ENCODE measurements at places on chromosomes 3 and 15. TPM values are rescaled to one million over a fixed set of nuclear protein-coding genes. Genes with fewer than 3 reads are reported as not detected.
A peak's percentile ranks its signal among the peaks of the same experiment; 100 is the strongest.

The CEP63 gene
- total RNA-seq, result 5.3 TPM

The GOLGA6A gene
- total RNA-seq, result not detected

- H3K4me1 ChIP-seq, result peaks cover 8% of the 10 kb centered on the region
- no peaks in the 10 kb centered on the region for H3K36me3 ChIP-seq
- H3K27me3 ChIP-seq, result no peaks in the 10 kb centered on the region
- peak overlapping the region; percentile 99 for H3K27ac ChIP-seq
- peak overlapping the region; percentile 99 for H3K4me3 ChIP-seq
- no peak for DNase-seq
Measured at GRCh38 chr15:40695469-40695890, 506 bp downstream of the RAD51 start.

The SLC2A2 gene
- not detected for total RNA-seq

The PODXL2 gene
- total RNA-seq, result 1.6 TPM

The VIPR1 gene
- 3.5 TPM for total RNA-seq

DNA sequence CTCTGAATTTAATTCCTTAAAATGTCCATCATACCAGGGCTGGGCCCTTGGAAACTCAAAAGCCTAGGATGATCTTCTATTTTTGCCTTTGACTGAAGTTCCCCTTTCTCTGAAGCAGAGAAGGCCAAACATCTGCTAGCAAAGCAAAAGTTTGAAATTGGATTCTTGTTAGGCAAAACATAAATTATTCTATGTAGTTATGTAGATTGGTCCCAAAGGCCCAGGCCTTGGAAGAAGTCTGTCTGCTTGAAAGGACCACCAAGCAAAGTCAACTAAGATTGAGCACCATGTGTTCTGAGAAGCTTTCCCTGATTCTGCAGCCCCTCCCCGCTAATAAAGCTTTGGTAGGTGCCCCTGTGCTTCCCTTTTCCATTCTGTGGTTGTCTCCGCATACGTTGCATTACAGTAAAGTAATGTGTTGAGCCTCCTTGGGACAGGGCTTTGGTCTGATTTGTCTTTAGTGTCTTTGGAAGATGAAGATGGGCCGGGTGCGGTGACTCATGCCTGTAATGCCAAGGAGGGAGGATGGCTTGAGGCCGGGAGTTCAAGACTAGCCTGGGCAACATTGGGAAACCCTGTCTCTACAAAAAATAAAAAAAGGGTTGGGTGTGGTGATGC lies 56.4 kb downstream of the RPL39L start:
- H3K27ac ChIP-seq, result no peak overlapping the region
- DNase-seq, result no peak
- no peak overlapping the region for H3K4me3 ChIP-seq
- H3K27me3 ChIP-seq, result no peaks in the 10 kb centered on the region
- H3K4me1 ChIP-seq, result no peaks in the 10 kb centered on the region

GRCh38 chr3:73214846-73215245 lies 153.4 kb downstream of the EBLN2 start:
- peak overlapping the region; percentile 62 for H3K27ac ChIP-seq
- peaks cover 18% of the 10 kb centered on the region for H3K4me1 ChIP-seq
- DNase-seq, result no peak
- no peak overlapping the region for H3K4me3 ChIP-seq
- no peaks in the 10 kb centered on the region for H3K27me3 ChIP-seq

The GPR176 gene
- total RNA-seq, result 99.1 TPM

GRCh38 chr15:31081588-31082250 lies 19.8 kb downstream of the TRPM1 start:
- DNase-seq, result no peak
- no peak overlapping the region for H3K27ac ChIP-seq
- no peaks in the 10 kb centered on the region for H3K36me3 ChIP-seq
- no peak overlapping the region for H3K4me3 ChIP-seq

DNA sequence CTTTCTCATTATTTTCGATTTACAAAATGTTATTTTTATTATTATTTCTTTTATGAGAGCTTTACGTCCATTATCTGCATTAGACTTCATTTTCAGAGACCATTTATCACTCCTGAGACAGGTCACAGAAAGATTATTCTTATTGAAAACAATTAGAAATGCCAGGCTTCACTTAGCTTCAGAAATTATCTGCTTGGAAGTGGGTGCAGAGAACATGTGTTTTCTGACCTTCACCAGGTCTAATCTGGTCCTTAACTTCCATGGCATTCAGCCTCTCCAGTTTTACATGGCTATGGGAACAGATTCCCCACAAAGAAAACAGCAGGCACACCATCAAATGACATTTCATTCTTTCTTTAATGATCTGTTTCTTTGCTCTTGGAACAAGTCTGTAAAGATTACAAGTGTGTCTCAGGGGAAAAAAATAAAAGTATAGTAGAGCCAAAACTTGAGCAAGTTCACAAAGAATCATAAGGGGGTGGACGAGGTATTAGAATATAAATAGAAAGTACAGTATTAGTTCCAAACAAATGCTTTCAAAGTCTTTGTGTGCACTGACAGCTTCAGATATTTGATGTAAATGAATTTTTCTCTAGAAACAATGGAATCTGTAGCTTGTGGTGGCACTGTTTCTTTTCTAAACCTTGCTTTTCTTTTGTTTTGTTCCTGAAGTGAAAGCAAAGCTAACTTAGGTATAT lies 294.2 kb upstream of the MEIS2 start:
- H3K4me3 ChIP-seq, result no peak overlapping the region
- H3K4me1 ChIP-seq, result no peaks in the 10 kb centered on the region
- no peak overlapping the region for H3K27ac ChIP-seq
- H3K27me3 ChIP-seq, result no peaks in the 10 kb centered on the region

The RPL29 gene
- 1,224 TPM for total RNA-seq

The CNTN4 gene
- 37.5 TPM for total RNA-seq

- no peaks in the 10 kb centered on the region for H3K4me1 ChIP-seq
- no peak within 1 kb of the TSS for H3K4me3 ChIP-seq
- no peaks in the 10 kb centered on the region for H3K36me3 ChIP-seq
Measured at GRCh38 chr3:108822123-108822897, at the start of gene TRAT1. TSS of gene TRAT1 (plus strand) at chr3:108822786. CDS start at chr3:108822928, 142 bp downstream.

- H3K36me3 ChIP-seq, result no peaks in the 10 kb centered on the region
- no peaks in the 10 kb centered on the region for H3K4me1 ChIP-seq
- no peak for DNase-seq
- no peaks in the 10 kb centered on the region for H3K27me3 ChIP-seq
Measured at GRCh38 chr3:167078070-167078622, 302.0 kb downstream of the ZBBX start.

GRCh38 chr15:82970078-82970686 lies 15.8 kb upstream of the RAMAC start:
- H3K4me1 ChIP-seq, result no peaks in the 10 kb centered on the region
- H3K27me3 ChIP-seq, result no peaks in the 10 kb centered on the region
- no peak for DNase-seq

GRCh38 chr15:85443046-85443445 lies 62.6 kb downstream of the AKAP13 start:
- no peak overlapping the region for H3K4me3 ChIP-seq
- DNase-seq, result no peak
- no peaks in the 10 kb centered on the region for H3K4me1 ChIP-seq
- no peaks in the 10 kb centered on the region for H3K27me3 ChIP-seq
- no peaks in the 10 kb centered on the region for H3K36me3 ChIP-seq

- H3K4me3 ChIP-seq, result no peak overlapping the region
- H3K4me1 ChIP-seq, result no peaks in the 10 kb centered on the region
- H3K36me3 ChIP-seq, result no peaks in the 10 kb centered on the region
- no peak overlapping the region for H3K27ac ChIP-seq
- peak; percentile 33 for DNase-seq
Measured at GRCh38 chr15:75770131-75770530, 57.5 kb upstream of the CSPG4 start.

DNA sequence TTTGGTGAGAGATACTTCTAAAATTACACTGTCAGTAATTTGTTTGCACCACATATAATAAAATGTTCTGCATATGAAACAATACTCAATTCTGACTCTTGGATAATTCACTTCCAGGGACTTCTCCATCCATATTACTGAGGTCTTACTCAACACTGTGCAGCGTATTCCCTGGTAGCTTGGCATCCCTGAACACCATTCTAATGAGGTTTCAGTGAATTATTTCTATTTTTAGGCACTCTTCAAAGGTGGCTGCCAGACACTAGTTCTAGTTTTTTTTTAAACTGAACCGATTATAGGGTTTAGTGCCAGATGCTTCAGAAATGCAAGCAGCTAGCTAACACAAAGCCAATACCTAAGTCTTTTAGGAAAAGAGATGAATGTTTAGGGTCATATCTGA lies 283.3 kb downstream of the FEZF2 start:
- H3K27me3 ChIP-seq, result no peaks in the 10 kb centered on the region
- no peaks in the 10 kb centered on the region for H3K4me1 ChIP-seq
- no peak for DNase-seq

The CACNA1D gene
- 0.43 TPM for total RNA-seq

DNA sequence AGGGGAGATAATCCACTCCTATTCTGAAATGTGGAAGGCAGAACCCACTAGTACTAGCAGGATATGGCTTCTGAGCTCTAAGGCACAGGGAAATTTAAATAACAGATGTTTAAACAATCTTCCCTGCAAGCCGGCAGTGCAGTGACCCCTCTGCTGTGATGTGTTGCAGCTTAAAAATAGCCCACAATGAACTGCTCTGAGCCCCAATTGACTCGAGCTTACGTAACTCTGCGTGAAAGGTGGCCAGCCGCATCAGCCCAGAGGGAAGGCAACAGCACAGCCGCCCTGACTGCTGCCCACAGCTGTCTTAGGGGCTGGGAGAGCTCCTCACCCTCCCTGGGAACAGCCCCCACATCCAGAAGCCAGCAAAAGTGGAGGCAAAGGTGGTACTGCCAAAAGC lies 12.5 kb upstream of the CAMKV start:
- no peak overlapping the region for H3K4me3 ChIP-seq
- H3K27ac ChIP-seq, result no peak overlapping the region
- no peaks in the 10 kb centered on the region for H3K4me1 ChIP-seq
- H3K27me3 ChIP-seq, result no peaks in the 10 kb centered on the region
- no peaks in the 10 kb centered on the region for H3K36me3 ChIP-seq
- DNase-seq, result no peak

DNA sequence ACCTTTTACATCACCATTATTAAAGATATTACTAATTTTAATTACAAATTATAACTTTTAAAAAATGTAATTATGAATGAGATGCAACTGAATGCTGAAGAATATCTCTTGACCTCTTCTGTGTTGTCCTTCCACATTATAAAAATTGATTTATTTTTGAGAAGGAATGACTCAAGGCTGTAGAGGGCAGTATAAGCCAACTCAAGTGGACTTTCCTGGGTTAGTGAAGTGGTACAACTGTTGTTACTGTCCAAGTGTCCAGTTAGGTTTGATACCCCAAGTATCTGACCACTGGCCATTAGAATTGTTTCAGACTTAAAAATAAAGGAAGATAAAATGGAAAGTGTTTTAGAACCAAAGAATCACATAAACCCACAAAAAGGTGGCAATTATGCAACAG lies 51.9 kb downstream of the BBX start:
- no peak overlapping the region for H3K27ac ChIP-seq
- H3K4me1 ChIP-seq, result no peaks in the 10 kb centered on the region
- H3K27me3 ChIP-seq, result no peaks in the 10 kb centered on the region
- H3K4me3 ChIP-seq, result no peak overlapping the region
- H3K36me3 ChIP-seq, result no peaks in the 10 kb centered on the region
- DNase-seq, result no peak

- no peak for DNase-seq
- H3K4me1 ChIP-seq, result no peaks in the 10 kb centered on the region
- H3K27me3 ChIP-seq, result no peaks in the 10 kb centered on the region
- H3K27ac ChIP-seq, result no peak overlapping the region
- no peak overlapping the region for H3K4me3 ChIP-seq
Measured at GRCh38 chr3:88984256-88984655, 123.2 kb upstream of the EPHA3 start.

GRCh38 chr3:158491968-158492367 lies 79.0 kb upstream of the MLF1 start:
- no peak overlapping the region for H3K4me3 ChIP-seq
- no peak overlapping the region for H3K27ac ChIP-seq
- no peaks in the 10 kb centered on the region for H3K36me3 ChIP-seq
- no peaks in the 10 kb centered on the region for H3K27me3 ChIP-seq

The NISCH gene
- total RNA-seq, result 58.3 TPM

The ISLR2 gene
- total RNA-seq, result 0.64 TPM

- no peak overlapping the region for H3K4me3 ChIP-seq
- no peaks in the 10 kb centered on the region for H3K36me3 ChIP-seq
- no peak overlapping the region for H3K27ac ChIP-seq
- no peaks in the 10 kb centered on the region for H3K27me3 ChIP-seq
- H3K4me1 ChIP-seq, result no peaks in the 10 kb centered on the region
Measured at GRCh38 chr3:29026959-29027358, 253.9 kb upstream of the RBMS3 start.

- DNase-seq, result no peak
- H3K4me3 ChIP-seq, result no peak overlapping the region
Measured at GRCh38 chr3:100316641-100317069, 17.9 kb upstream of the NIT2 start.

DNA sequence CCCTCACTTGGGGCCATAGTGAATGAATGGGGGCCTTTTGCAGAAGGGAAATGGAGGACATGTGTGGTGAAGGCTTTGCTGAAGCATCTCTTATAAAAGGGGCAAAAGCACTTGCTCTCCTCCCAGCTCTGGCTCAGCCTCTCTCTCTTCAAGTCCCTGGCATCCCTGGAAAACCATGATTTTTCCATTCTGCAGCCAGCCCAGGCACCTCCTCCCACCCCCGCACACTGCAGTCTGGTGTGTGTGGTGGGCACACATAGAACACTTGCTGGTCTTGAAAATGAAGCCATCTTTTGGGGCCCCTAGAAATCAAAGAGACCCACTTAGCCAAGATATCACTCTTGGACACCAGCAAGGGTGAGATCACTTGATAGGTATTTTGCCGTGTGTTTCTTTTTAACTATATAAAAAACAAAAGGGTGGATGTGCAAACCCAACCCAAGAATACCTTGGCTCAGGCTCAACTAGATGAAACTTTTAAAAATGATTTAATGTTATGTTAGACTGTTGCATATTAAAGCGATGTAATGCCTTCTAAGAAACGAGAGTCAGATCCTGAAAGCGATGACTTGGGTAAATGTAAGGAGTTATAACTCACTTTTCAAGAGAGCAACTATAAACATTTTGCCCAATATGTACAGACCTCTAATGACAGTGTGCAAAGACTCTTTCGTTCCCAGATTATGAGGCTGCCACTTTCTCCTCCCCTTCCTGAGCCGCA lies 16.4 kb upstream of the ALDH1A3 start:
- no peak overlapping the region for H3K27ac ChIP-seq
- no peaks in the 10 kb centered on the region for H3K4me1 ChIP-seq
- H3K27me3 ChIP-seq, result no peaks in the 10 kb centered on the region

The GPR156 gene
- not detected for total RNA-seq

DNA sequence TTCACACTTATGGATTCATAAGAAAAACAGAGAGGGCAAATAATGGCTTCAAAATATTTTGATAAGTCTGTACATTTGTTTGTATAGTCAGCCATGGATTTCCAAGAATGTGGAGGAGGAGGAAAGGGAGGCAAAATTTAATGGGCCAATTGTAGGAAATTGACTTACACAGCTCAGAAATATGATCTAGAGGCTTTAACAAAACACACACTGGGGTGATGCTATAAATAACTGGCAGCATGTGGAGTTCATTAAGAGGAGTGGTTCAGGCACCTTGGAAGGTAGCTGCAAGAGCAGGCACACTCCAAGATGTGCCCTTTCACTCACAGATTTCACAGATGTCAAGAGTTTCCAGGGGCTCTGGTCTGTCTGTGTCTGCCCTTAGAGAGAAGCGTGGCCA lies 193.4 kb upstream of the RASGRP1 start:
- H3K27me3 ChIP-seq, result no peaks in the 10 kb centered on the region
- no peak for DNase-seq
- no peak overlapping the region for H3K4me3 ChIP-seq
- H3K27ac ChIP-seq, result no peak overlapping the region
- no peaks in the 10 kb centered on the region for H3K36me3 ChIP-seq

The LRIG1 gene
- 62.3 TPM for total RNA-seq

All from ascending aorta (tissue), 2 donors.